Mesothelial cell of epicardium (in vitro differentiated cells): ENCODE measurements at places on chromosomes 16 and 17. TPM values are rescaled to one million over a fixed set of nuclear protein-coding genes. Genes with fewer than 3 reads are reported as not detected.

GRCh38 chr17:79654350-79654959 lies 43.6 kb upstream of the RBFOX3 start:
- H3K36me3 ChIP-seq: no peaks in the 10 kb centered on the region
- H3K27me3 ChIP-seq: peaks cover 52% of the 10 kb centered on the region
- no peak for DNase-seq
- no peak overlapping the region for H3K27ac ChIP-seq
- H3K4me3 ChIP-seq: no peak overlapping the region

DNA sequence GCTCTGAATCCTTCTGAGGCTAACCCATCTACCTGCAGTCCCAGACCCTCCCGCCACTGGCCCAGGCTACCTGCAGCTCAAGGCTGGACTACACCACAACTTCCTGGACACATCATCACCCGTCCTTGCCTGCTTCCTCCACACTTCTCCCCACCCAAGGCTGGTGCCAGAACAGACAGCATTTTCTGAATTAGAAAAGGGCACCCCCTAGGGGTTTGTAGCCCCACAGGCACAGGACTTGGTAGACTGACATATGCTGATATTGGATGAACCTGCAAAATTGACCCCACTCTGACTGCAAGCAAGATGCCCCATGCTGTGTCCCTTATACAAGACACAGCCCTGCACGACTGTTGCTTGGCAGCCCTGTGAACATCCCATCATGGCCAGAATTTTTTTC lies 271.5 kb upstream of the C16orf82 start:
- H3K36me3 ChIP-seq: no peaks in the 10 kb centered on the region
- no peak overlapping the region for H3K4me3 ChIP-seq
- peaks cover 57% of the 10 kb centered on the region for H3K27me3 ChIP-seq
- no peaks in the 10 kb centered on the region for H3K4me1 ChIP-seq

DNA sequence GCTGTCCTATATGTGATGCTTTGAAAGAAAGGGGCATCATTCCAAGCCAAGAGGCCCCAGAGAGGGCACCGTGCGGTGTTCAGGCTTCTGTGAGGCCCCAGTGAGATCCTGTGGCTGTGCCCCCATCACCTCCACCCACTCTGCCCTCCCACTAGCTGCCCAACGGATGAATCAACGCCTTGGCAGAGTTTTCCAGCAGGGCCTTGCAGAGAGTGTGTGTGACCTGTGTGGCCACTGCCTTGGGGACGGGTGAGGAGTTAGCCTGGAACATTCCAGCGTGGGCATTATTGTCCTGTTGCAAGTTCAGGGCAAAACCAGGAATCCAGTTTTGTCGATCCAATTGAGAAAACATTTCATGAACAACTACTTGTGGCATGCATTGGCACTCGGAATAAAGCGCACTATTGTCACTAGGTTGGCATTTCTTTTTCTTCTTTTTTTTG lies 53.7 kb downstream of the SF3B3 start:
- H3K27me3 ChIP-seq: no peaks in the 10 kb centered on the region
- H3K4me3 ChIP-seq: no peak overlapping the region
- H3K36me3 ChIP-seq: peaks cover 9% of the 10 kb centered on the region
- H3K27ac ChIP-seq: no peak overlapping the region
- no peak for DNase-seq
- H3K4me1 ChIP-seq: peaks cover 20% of the 10 kb centered on the region

Gene ICAM2
- total RNA-seq: 0.22 TPM in 1 of 3 replicates, not detected in the others

Gene MYH1
- total RNA-seq: not detected in 3 replicates

Gene FUS
- total RNA-seq: 718 to 743 TPM (median 733 TPM) in 3 replicates

Gene TMEM114
- not detected in 3 replicates for total RNA-seq

Gene CCL17
- total RNA-seq: not detected in 3 replicates

DNA sequence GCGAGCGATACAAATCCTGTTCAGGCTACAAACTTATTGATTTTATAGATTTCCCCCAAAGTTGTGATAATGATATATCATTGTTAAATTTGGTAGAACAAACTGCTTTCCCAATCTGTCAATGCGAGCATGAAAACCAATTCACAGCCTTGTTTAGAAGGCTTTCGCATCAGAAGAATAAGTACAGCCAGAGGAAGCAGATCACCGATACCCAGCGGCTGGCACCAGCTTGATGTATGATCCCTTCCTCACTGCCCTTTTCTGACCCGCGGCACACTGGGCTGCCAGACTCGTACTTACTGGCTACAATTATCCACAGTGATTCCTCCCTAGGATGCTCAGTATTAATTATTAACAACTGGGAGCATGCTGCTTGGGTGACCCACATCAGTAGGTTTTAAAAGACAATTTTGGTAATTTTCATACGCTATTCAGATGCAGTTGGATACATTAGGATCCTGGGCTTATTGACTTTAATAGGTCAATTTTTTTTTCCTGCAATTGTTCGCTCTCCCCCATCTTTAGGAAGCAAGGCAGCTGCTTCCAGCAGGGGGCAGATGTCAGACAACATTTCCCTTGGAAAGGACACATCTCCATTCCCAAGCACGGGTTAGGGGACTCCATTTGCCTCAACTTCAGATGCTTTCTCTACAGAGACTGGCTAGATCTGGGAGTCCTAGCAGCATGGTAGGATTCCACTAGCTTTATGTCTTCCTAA lies 582.7 kb upstream of the PSMD7 start:
- no peak overlapping the region for H3K27ac ChIP-seq
- H3K4me1 ChIP-seq: peaks cover 6% of the 10 kb centered on the region
- no peak overlapping the region for H3K4me3 ChIP-seq
- DNase-seq: no peak
- peaks cover 7% of the 10 kb centered on the region for H3K27me3 ChIP-seq
- H3K36me3 ChIP-seq: no peaks in the 10 kb centered on the region

- H3K27me3 ChIP-seq: peaks cover 34% of the 10 kb centered on the region
- no peak overlapping the region for H3K27ac ChIP-seq
- DNase-seq: no peak
- no peaks in the 10 kb centered on the region for H3K36me3 ChIP-seq
These were observed 130.8 kb upstream of the CES5A start for GRCh38 chr16:56005958-56006357.

Gene PSMC3IP
- total RNA-seq: 8.3 to 9.8 TPM (median 9.7 TPM) in 3 replicates

- no peak overlapping the region for H3K27ac ChIP-seq
- DNase-seq: no peak
- no peak overlapping the region for H3K4me3 ChIP-seq
- H3K36me3 ChIP-seq: no peaks in the 10 kb centered on the region
- H3K4me1 ChIP-seq: peaks cover 2% of the 10 kb centered on the region
These were observed 61.6 kb downstream of the SKAP1 start for GRCh38 chr17:48368352-48368908.

DNA sequence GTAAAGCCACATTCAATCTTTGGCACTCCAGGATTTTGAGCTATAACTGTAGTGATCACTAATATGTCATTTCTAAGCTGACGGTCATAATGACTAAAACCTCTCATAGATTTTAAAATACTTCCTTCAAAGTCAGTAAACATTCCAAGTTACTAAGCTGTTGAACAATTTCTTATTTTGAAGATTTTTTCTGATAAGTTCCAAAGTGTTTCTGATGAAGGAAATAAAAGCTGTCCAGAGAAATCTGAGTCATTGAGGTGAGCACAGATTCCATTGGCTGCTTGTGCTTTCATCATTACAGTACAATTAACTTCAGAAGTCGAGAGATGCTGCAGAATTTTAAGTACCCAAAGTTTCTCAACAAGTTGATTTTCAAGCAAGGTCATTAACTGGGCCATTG lies 23.9 kb downstream of the NLRC5 start:
- no peak overlapping the region for H3K4me3 ChIP-seq
- peaks cover 3% of the 10 kb centered on the region for H3K27me3 ChIP-seq
- no peaks in the 10 kb centered on the region for H3K36me3 ChIP-seq
- no peaks in the 10 kb centered on the region for H3K4me1 ChIP-seq

DNA sequence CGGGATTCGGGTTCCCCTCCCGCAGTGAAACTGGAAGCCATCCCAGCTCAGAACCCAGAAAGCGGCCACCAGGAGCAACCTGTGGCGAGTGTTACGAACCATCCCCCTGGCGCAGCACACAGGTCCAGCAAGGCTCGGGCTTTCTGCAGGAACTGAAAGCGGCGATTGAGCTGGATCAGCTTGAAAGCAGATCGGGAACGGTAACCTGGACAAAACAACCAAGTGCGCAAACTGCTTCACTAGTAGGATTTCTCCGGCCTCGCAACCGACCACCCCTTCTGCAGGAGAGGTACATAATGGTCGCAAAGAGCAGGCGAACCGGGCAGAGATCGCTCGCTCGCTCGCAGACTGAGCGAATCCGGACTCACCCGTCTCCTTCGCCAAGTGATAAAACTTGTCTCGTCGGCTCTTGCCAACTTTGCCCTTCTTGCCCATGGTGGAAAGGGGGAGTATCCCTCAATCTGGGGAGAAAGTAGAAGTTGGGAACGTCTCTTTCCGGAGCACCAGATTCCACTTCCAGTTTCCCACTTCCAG lies 696 bp upstream of the PSMC5 start:
- H3K27me3 ChIP-seq: no peaks in the 10 kb centered on the region
- H3K27ac ChIP-seq: peak overlapping the region; percentile 100
- peak; percentile 50 for DNase-seq
- H3K4me3 ChIP-seq: peak overlapping the region; percentile 97
- peaks cover 24% of the 10 kb centered on the region for H3K4me1 ChIP-seq

Gene ABCA9
- 0.86 to 1.5 TPM (median 1.3 TPM) in 3 replicates for total RNA-seq

DNA sequence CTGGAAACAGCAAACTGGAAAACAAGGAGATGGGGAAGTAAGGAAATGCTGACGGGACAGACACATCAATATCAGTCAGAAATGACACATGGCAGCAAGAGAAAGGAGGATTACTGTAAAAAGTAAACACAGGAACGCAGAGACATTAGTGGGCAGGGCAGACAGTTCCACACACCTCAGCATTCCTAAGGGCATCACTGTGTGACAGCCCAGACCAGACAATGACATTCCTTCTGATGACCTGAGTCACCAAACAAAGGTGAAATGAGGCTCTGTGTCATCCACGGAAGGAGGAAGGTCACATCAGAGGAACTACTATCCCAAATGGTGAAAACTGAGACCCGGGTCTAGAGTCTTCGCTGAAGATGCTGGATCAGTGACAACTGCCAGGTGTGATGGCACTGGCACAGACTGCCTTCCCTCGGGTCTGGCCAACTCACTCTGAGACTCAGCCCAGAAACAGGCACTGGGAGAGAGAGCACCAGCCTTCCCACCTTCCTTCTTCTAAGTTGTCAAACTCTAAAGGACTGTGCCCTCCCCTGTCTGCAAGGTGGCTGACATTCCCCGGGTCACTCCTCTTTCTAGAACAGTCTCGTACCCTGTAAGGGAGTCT lies 36.7 kb downstream of the TK2 start:
- H3K4me3 ChIP-seq: no peak overlapping the region
- H3K36me3 ChIP-seq: peaks cover 33% of the 10 kb centered on the region
- no peak for DNase-seq
- H3K4me1 ChIP-seq: peaks cover 11% of the 10 kb centered on the region

- no peaks in the 10 kb centered on the region for H3K27me3 ChIP-seq
- H3K27ac ChIP-seq: no peak overlapping the region
- H3K4me1 ChIP-seq: peaks cover 9% of the 10 kb centered on the region
- peaks cover 13% of the 10 kb centered on the region for H3K36me3 ChIP-seq
- H3K4me3 ChIP-seq: no peak overlapping the region
These were observed 190.0 kb downstream of the IRX3 start for GRCh38 chr16:54096607-54097006.

DNA sequence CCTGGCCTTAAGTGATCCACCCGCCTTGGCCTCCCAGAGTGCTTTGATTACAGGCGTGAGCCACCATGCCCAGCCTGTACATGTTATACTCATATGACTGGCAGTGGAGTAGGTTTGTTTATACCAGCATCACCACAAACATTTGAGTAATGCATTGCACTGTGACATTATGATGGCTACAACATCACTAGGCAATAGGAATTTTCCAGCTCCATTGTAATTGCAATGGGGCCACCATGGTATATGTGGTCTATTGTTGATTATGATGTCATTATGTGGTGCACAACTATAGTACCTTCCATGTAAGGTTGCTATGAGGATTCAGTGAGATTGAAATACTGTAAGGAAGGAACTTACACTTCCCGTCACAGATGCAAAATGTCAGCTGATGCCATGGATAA lies 168.9 kb downstream of the COPRS start:
- no peak overlapping the region for H3K27ac ChIP-seq
- H3K27me3 ChIP-seq: peaks cover 3% of the 10 kb centered on the region
- H3K36me3 ChIP-seq: no peaks in the 10 kb centered on the region
- no peak for DNase-seq
- H3K4me3 ChIP-seq: no peak overlapping the region
- peaks cover 13% of the 10 kb centered on the region for H3K4me1 ChIP-seq

Gene CCDC47
- 55.9 to 58.2 TPM (median 56.3 TPM) in 3 replicates for total RNA-seq
